ENCODE measurements at places on chromosomes 11 and 22.
A peak's percentile ranks its signal among the peaks of the same experiment; 100 is the strongest.

DNA sequence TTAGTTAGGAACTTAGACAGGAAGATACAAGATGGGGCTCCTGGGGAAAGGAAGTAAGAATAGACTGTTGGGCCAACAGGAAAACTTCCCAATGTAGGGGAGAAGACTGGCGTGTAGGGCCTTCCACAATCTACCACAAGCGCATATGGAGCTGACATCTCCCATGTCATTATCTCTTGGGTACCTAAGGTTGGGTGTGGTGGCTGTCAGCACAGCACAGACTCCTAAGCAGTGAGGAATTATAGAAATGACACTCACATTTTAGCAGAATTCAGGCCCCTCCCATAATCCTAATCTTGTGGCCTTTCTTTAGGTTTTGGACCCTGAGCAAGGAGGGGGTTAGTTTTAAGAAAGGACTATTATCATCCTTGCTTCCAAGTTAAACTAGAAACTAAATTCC lies 11.6 kb downstream of the TRIM21 start:
- no peak for DNase-seq

DNA sequence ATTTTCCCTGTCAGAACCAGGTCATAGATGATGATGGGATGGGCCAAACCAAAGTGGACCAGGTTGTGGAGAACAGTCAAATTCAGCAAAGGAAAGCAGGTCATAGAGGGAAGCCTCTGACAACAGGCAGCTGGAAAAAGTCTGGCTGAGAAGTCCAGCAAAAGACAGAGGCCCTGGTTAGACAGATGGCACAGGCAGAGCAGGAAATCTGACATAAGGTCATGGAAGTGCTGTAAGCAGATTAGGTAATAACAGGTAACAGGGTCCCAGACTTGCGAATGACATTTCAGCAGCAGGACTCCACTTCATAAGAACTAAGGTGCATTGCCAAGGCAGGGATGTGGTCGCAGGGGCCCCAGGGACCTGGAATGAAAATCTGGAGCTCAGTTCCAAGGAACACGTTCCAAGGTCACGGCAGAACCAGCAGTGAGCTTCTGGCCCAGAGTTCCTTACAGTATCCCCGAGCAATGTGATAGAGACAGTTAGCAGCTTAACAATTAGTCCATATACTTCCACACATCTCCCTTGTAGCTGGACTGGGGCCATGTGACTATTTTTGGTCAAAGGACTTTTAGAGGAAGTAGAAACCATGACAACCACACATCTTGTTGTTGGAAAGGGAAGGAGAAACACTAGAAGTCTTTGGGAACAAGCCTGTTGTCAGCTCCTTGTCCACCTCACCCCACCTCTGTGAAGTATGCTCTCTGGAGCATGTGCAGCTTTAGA lies 75.4 kb downstream of the ME3 start:
- no peak for DNase-seq

DNA sequence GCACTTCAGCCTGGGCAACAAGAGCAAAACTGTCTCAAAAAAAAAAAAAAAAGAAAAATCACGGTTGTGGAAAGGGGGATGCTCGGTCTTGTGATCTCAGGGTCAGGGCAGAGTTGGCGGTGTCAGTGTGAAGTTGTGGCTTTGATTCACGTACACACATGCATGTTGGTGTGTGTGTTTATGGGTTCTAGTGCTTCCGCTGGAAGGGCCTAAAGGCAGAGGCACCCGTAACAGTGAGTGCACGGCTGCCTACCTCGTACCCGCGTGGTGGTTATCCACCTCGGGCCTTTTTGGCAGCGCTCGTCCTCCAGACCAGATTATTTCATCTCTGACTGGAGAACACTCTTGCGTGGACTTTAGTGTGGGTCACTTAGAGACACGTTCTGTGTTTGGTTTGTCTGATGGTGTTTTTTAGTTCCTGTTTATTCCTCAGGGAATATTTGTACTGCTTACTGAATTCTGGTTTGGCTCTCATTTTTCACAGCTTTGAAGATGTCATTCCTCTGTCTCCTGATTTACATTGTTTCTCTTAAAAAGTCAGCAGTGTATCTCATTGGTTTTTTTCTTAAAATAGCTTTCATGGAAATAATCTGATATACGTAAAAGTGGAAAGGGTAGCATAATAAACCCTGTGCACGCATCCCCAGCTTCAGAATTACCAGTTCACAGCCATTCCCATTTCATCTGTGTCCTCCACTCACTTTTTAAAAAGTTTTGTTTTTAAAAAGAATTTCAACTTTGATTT lies 15.6 kb downstream of the ZBED4 start:
- no peak for DNase-seq

DNA sequence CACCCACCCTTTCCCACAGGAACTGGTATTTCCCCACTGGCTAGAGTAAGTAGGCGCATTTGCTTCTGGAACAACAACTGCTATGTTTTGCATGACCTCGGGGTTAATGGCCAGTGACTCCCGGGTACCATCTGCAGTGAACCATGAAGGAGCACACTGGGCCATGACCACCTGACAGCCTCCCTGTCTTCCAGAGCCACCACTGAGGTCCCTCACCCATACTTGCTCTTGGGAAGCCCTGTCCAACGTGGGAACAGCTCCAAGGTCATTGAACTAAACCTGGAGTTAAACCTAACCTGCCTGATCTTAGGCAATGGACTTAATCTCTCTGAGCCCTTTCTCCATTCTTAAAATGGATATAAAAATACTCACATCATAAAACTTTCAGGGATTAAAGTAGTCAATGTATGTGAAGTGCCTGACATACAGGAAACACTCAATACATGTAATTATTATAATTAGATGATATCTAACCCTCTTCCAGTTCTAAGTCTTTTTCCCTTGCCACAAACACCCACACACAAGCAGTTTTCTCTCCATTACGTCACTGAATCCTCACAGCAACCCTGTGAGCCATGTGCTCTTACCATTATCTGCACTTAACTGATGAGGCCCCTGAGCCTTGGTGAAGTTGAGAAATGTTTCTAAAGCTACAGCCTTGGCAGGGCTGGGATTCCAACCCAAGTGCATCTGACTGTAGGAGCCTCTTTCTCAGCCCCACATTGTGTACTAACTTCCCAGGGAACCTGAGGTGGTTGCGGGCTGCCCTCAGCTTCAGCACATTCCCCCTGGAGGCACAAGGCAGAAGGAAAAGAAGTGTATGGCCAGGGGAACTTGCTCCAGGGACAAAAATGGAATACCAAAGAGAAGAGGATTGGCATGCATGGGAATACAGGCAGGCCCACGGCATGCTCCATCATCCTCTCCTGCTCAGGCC lies 74.5 kb upstream of the NCAM1 start:
- DNase-seq = no peak

- no peak for DNase-seq
These were observed 28.8 kb upstream of the CHORDC1 start for GRCh38 chr11:90251599-90251998.

GRCh38 chr11:82529936-82530335 lies 203.7 kb downstream of the FAM181B start:
- no peak for DNase-seq

DNA sequence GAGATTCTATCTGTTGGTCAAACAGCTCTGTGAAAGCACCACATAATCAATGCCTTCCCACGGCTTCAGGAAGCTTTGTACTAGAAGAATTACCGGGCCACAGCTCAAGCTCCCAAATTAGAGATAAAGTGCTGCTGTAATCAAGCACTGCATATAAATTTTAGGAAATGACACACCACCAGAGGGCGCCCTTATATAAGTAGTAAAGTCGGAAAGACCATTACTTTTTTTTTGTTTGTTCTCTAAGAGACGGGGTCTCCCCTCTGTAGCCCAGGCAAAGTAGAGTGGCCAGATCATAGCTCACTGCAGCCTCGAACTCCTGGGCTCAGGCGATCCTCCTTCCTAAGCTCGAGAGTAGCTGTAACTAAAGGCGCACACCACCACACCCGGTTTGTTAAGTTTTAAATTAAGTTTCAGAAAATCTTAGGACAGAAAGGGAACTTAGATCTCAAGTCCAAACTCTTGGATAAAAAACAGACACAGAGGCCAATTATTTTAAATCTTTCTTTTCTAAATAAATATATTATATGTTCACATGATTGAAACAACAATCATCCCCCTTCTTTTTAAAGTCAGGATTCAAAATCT lies 32.6 kb downstream of the PRCP start:
- peak; percentile 76 for DNase-seq

- DNase-seq = no peak
These were observed 4.5 kb upstream of the CDC42EP2 start for GRCh38 chr11:65310215-65310614.

- DNase-seq = no peak
These were observed 17.7 kb downstream of the NAV2 start for GRCh38 chr11:19730373-19730772.

DNA sequence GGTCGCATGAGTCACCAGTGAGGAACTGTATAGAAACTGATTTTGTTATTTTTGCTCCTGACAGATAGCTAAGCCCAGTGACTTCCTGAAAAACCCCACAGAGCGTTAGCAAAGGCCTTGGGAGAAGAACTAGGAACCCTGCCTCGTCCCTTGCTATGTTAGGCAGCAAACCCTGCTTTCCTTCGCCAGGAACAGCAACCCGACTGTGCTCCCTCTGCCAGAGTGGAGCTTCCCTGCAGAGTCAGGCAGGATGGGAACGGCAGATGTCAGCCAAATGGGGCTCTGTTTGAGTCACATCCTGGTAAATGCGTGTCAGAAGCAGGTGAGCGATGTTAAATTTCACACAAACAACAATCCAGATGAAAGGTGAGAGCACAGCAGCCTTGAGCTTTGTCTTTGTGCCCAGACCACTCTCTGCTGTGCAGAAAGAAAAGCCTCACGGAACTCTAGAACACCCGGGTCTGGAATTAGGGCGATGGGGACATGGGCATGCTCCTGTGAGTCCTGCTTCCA lies 186.6 kb downstream of the ADAMTS15 start:
- DNase-seq = no peak

- no peak for DNase-seq
These were observed 81.5 kb upstream of the HORMAD2 start for GRCh38 chr22:29998627-29999384.

GRCh38 chr11:1515082-1516060 lies 28.8 kb upstream of the MOB2 start:
- DNase-seq = peak; percentile 77

DNA sequence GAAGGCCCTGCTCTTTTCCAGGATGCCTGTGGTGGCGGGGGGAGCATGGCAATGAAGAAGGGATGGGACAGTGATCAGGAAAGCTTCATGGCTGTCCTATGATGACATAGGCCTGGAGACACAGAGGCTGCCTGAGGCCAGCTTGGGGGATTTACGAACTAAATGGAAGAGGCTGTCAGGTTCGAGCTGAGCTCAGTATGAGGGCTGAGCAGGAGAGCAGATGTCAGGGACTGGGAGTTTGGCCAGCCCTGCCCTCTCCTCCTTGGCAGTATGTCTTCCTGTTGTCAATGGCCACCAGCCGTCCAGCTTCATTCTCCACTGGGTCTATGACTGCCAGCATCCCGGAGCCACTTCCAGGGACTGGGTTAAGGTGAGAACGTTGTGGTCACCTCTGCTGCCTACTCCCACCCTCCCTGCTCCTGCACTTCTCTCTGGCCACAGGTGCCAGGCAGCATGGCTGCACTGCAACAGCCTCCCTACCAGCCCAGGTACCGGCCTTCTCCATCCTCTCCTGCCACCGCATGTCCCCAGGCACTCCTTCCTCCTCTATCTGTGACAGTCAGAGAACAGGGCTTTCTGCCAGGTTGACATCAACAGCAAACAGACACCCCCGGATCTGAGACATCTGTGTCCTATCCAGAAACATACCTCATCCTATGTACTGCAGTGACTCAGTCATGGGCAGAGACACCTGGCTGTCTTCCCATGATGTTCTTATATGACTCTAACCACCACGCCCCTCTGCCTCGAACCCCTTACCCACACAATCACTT lies 75.1 kb downstream of the KIRREL3 start:
- DNase-seq = no peak

GRCh38 chr11:94831529-94831928 lies 63.4 kb downstream of the AMOTL1 start:
- DNase-seq = no peak

GRCh38 chr11:10181811-10182210 lies 112.2 kb downstream of the SBF2 start:
- no peak for DNase-seq

GRCh38 chr11:45929486-45930030 lies 7.1 kb downstream of the LARGE2 start:
- no peak for DNase-seq

DNA sequence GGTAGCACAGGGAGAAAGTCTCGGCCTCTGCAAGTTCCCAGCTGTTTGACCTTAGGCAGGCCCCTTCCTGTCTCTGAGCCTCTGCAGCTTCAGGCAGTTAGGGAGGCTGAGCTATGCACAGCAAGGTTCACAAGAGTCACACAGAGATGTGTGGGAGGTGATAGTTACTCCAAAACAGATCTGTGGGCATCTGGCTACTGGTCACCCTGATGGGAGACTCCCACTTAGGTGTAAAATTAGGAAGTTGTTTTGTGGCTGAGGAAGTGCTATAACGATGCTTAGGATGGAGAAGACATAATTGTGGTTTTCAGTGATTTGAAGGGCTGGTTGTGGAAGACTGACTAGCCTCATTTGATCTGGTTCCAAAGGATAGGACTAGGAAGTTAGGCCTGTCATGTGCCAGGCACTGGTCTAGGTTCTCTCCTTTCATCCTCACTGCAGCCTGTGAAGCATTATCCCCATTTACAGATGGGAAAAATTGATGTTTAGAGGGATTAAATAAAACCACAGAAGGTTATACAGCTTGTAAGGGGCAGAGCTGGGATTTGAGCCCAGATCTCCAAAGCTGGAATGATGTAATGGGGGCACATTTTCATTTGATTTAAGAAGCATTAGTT lies 13.5 kb downstream of the ACO2 start:
- DNase-seq = no peak

DNA sequence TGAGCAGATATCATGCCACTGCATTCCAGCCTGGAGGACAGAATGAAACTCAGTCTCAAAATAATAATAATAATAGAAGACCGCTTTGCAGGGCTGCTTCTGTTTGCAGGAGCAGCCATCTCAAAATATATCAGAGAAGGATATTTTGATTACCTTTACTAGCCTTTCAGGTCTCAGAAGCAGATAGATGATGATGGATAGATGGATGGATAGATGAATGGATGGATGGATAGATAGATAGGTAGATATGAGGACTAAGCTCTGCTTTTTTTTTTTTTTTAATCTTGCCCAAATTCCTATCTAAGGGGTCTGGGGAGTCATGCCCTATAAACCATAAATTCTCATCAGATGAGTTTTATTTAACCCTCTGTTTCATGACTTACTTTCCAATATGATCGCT lies 18.5 kb downstream of the APOBEC3H start:
- no peak for DNase-seq

DNA sequence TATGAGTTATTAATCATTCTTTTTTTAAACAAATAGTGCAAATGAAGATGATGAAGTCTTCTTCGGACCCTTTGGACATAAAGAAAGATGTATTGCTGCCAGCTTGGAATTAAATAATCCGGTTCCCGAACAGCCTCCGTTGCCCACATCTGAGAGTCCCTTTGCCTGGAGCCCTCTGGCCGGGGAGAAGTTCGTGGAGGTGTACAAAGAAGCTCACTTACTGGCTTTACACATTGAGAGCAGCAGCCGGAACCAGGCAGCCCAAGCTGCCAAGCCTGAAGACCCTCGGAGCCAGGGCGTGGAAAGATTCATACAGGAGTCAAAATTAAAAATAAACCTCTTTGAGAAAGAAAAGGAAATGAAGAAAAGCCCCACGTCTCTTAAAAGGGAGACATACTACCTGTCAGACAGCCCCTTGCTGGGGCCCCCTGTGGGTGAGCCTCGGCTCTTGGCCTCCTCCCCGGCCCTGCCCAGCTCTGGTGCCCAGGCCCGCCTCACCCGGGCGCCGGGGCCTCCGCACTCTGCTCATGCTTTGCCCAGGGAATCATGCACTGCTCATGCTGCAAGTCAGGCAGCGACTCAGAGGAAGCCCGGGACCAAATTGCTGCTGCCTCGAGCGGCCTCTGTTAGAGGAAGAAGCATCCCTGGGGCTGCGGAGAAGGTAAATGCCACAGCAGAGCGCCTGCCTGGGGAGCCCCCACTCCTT lies 11.8 kb downstream of the GTSE1 start:
- no peak for DNase-seq
